Glomerular endothelial cell (primary cell): ENCODE measurements at places on chromosomes 7 and 10.

GRCh38 chr10:76950354-76950753 is 687.3 kb downstream of the KCNMA1 start:
- DNase-seq, result no peak

DNA sequence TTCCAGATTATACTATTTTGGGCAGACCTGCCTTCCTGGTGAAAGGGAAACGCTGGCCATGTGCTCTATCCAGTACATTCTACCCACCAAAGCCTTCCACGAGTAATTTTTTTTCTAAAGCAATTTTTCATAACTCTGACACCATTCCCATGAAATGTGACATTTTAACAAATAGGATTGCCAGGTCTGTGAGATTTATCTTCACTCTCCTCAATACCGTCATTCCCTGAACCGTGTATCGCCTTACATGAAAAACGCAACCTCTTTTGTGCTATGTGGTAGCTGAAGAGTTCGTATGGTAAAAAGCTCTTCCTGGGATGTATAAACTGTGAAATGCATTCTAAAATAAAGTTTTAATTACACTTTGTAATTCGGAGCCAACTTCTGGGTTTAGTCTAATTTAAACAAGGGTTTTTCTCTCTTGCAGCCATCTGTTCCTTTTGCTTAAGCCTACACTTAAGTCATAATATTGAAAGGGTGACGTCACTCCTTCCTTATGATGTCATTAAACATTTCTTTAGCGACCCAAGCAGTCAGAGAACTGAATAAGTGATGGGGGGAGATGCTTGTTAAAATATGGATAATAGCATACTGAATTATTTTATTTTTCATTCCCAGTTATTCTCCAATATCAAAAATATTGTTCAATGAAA is 27.7 kb downstream of the C1QL3 start:
- DNase-seq, result no peak

DNA sequence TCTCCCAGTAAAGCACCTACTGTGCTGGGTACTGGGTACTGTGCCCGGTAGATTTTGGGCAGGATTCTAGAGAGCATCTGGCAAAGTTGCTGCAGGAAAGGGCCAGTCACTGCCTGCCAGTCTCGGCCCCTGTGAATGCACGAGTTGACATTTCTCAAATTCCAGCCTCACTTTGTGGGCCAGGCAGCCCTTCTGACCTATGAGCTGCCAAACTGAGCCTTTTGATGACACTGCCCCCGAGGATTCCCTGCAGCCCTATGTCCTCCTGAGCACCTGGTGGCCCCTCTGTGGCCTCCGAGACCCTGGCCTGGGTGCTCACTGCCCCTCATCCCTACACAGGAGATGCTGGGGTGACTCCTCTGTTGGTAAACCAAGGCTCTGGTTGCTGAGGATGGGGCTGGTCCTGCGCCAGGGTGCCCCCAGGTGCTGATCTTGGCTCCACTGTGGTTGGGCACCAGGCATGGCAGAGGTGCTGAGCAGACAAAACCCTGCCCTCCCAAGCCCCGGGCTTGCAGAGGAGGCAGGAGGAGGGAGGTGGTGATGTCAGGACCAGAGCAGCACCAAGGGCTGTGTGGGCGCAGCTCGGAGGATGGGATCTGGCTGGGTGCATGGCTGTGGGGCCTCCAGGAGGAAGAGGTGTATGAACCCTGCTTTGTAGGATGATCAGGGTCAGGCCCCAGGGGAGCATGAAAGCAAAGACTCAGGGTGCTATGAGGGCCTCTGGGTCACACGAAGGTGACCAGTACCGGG is 16.2 kb downstream of the LHPP start:
- DNase-seq, result no peak

DNA sequence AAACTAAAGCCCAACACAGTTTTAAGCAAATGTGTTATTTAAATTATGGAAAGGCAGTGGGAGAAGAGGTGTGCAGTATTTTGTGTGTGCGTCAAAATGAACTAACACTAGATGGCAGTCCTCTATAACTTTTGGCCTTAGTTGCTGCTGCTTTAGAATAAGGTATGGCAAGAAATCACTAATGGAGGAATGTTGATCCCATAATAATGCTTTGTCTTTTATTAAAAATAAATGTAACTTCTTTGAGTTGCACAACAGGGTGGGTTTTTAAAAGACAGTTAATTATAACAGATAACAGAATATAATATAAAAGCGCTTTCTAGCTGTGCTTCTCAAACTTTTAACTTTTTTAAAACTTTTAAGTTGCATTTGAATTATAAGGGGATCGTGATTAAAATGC is 56.4 kb downstream of the BBS9 start:
- peak; percentile 34 for DNase-seq

DNA sequence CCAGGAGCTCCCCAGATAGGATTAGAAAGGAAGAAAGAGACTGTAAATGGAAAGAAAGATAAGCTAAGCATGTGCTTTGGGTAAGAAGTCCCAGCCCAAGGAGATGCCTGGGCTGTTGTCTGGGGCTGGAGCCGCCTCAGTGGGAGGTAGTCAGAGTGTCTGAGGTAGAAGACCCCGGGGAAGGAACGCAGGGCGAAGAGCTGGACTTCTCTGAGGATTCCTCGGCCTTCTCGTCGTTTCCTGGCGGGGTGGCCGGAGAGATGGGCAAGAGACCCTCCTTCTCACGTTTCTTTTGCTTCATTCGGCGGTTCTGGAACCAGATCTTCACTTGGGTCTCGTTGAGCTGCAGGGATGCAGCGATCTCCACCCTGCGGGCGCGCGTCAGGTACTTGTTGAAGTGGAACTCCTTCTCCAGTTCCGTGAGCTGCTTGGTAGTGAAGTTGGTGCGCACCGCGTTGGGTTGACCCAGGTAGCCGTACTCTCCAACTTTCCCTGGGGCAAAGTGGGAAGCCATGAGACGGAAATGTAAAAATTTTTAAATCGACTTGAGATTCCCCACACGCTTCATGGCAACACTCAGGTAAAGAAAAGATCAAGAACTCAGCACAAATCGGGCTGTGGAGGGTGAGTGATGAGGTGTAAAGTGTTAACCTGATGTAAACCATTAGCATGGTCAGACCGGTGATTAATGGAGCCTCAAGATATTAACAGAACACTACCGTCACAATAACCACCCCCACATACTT is 1.3 kb downstream of the HOXA1 start:
- DNase-seq, result no peak

- DNase-seq, result no peak
These were observed 695.0 kb upstream of the NRP1 start for GRCh38 chr10:34029455-34029854.
